ENCODE measurements at places on chromosomes 6 and 20.

DNA sequence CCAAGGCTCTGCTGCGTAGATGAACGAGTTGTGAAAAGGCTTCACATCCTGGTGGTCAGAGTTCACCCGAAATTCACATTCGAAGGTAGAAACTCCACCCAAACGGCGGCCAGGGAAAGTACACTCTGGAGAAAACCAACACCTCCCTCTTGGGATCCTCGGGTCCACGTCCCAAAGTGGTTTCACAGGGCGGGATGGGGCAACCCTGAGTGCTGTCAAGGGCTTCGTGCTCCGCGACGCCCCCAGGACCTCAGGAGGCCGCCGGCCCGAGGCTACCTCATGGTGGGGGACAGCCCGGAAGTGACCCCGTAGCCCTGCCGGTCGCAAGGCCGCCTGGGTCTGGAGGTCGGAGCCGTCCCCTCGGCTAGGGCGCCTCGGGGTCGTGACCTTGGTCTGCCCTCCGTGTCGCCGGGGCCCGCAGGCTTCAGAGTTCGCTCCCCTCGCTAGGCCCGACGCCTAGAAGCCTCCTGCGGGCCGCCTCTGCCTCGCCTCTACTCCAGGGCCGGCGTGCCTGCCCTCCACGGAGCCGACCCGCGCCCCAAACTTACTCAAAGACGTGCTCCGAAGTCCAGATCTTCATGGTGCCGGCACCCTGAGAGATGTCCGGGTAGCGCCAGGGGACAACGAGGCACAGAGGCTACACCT lies at the start of gene PRELID3B:
PRELID3B (minus strand) TSS at position 636 of the 645 bp plus-strand sequence; CDS start at position 580, 56 bp downstream.
- no peak for DNase-seq

DNA sequence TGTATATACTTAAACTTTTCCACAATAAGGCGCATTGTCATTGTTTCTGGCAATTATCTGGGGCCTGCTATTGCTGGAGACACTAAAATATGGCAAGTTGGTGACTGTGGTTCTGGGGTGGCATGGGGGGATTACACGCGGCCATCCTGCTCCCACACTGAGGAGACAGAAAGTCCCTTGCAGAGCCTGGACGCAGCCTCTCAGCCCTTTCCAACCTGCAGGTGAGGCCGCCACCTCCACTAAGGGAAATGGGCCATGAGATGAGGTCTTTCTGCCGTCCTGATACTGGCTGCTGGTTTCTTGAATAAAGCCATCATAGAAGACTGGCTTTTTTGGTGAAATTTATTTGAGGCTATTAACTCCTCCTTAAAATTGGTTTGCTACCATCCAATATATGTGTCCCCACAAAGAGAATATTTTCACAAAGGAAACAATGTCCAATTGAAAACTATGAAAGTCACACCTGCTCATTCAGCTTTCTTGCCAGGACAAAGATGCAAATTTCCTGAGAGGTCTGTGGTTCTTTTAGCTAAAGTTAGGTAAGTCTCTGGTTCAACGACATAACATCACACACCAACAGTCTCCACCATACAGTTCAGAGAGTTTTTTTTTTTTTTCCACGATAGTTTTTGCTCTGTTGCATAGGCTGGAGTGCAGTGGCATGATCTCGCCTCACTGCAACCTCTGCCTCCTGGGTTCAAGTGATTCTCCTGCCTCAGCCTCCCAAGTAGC lies 13.0 kb downstream of the TXNDC5 start:
- DNase-seq: no peak

DNA sequence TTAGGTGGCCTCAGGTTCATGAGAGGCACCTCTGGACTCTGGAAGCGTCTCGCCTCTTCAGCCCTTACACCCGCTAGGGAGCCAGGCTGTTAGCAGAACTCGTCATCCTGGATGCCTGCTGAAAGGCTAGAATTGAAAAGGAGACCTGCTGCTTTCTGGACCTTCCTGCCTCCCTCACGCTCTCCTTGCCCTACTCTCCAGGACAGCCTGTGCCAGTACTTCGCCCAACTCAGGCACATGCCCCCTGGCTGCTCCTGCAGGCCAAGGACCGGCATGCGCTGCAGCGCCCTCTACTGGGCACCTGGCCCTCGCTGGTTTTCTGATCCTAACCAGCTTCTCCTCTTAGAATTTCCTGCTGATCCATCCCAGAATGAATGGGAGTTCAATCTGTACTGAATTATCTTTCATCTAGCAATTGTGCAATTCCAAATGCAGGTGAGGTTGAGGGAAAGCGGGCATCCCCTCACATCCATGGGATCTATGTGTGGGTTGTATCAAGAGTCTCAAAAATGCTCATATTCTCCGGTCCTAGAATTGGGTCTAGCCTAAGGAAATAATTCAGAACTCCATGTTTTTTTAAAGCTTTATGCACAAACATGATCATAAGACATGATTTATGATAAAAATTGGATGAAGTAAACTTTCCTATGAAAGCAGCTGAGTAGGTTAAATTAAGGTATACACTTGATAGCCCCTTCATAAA lies 78.0 kb downstream of the PTPN1 start:
- no peak for DNase-seq

- DNase-seq: no peak
These were observed 21.8 kb upstream of the C20orf144 start for GRCh38 chr20:33640287-33640686.

All from left forelimb (tissue), 1 donor.